ENCODE measurements at places on chromosomes 4 and X.

DNA sequence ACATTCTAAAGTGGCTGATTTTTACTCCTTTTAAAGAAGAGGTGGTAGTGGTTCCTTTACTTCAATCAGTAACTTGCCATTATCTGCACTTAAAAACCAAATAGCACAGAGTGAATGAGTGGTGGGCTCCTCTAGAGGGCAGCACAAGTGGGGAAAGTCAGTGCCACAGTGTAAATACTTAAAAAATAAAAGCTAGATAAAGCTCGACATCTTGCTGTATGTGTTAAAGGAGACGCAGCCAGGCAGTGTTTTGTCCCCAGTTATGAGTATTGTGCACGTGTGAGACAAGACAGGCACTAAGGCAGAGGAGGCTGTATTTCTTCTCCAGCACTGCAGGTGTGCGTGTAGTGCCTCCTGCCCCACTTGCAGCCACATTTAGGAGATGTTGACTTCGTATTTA lies 24.6 kb downstream of the NAP1L5 start:
- no peak for DNase-seq

GRCh38 chrX:115368876-115369275 lies 79.4 kb downstream of the LUZP4 start:
- DNase-seq = no peak

DNA sequence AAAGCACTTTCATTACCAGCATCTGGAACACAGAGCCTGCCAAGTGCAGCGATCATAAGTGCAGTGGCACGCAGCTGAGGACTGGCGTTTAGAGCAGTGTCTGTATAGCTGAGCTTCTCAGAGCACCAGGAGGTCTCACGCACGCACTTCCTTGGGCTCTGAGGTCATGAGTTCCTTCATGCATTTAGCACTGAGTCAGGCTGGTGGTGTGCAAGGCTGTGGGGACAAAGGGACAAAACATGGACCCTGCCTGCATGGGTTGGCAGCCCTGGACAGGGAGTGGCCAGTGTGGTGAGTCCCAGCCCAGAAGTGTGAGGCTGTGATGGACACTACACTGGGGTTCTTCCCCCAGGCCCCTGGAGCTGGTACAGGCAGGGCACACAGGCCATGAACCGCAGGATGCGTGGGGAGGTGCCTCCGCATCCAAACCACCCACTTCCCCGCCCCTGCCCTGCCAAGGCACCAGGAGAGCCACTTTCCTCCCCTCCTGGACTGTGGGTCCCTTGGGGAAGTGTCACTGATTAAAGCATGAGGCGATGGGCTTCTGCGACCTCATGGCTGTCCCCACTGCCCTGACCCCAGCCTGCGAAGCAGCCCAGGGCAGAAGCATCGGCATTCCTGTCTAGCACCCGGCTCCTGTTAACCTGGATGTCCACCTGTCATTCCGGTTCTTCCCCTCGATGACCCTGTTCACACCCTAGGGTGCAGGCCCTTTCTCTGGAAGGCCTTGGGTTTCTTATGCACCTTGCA lies 37.2 kb upstream of the GPR78 start:
- DNase-seq = no peak

DNA sequence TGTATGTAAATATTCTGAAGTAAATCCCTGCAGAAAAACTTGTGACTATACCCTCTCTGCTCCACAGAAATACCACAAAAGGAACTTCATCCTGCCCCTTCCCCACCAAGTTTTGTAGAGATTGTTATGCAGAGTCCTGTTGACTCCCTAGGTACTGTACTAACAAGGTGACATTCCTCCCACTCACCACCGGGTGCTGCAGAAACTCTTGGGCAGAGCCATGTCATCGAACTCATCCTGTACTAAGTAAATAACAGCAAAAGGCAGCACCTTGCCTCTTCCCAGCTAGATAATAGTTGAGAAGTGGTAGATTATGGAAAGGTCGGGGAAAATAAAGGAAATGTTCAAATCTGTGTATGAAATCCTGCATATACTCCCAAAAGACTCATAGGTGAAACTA lies 233.3 kb downstream of the STPG2 start:
- DNase-seq = no peak

DNA sequence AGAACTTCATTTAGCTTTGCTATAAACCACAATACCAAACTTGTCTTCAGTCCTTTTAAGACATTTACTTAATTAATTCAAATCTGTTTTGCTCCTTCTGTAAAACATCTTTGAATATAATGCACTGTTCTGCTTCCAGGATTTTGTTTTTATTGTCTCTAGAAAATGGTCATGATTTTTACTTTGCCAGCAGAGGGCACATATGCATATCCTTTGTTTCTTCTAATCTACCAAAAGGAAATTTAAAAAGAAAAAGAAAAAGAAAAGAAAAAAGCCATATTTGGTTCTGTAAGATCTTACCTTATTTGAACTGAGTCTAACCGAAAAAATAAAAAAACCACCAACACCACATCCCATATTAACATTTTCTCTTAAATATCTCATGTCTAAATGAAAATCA lies 101.9 kb upstream of the CCSER1 start:
- no peak for DNase-seq

GRCh38 chr4:84312426-84313012 lies 186.6 kb downstream of the NKX6-1 start:
- no peak for DNase-seq

- DNase-seq = no peak
Observed at GRCh38 chrX:13248867-13249486, 70.9 kb downstream of the ATXN3L start.

DNA sequence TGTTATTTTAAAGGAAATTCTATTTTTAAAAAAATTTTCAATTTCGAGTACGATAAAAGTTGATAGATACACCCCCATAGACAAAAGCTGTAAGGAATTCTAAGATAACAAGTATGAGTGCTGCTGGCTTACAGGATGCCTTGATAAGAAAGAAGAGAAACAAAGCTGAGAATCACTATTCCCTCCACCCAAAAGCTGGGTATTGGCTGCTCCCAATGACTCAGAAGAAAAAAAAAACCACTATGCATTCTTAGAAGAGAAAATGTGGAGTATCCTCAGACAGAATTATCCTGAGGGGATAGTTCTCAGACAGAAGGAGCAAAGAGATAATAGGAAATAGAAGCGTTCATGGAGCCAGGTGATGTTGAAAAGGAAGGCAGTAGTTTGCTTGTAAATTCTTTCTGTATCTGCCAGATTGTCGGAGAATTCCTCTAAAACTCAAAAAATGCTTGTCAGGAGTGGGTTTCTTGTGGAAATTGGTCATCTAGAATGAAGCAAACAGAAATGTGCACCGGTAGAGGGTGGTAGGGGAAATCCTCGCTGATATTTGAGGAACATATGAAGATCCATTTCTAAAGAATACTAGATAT lies 217.5 kb upstream of the ADAMTS3 start:
- no peak for DNase-seq

- no peak for DNase-seq
Observed at GRCh38 chr4:150212927-150213326, 134.7 kb downstream of the DCLK2 start.

DNA sequence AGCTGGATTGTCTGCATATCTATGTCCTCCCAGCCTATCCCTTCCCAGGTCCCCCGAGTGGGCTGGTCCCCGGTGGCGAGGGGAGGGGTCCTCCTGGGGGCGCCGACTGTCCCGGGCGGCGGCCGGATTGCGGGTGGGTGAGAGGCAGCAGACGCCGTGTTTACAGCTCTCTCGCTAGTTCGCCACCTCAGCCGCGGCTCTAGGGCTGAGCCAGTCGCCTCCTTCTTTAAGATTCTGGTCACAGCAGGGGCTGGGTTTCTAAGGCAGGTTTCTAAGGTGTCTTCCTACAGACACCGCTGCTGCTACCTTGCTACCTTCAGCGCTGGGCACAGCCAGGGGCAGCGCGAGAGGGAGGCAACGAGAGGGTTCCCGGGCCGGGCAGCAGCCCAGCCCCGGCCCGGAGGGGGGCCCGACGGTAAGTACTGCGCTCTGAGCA lies 57.2 kb downstream of the FRMPD3 start:
- no peak for DNase-seq

DNA sequence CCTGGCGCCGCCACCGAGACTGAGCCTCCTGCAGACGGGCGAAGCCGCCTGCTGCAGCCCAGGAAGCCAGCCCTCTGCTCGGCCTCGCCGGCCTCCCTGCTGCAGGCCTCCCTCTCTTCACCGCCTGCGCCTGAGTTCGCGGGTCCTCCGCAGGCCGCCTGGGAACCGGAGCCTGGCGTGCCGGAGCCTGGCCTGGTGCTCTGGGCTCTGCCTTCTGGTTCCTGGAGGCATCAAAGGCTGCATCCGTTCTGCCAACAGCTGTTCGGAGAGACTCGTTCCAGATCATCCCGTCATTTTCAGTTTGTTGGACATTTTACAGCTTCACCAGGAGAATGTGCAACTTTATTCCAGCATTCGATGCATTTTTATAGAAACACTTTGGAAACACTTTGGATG lies 178.0 kb downstream of the DCLK2 start:
- DNase-seq = no peak

GRCh38 chr4:89598602-89599001 lies 238.4 kb downstream of the SNCA start:
- DNase-seq = no peak

Measured in stimulated activated naive B cell treated with anti-CD40 and anti-IgM and Interleukin-4, amounts not matched to agents 10 μg/mL and 1 μg/mL and 100 μg/mL, for 72 hours (primary cell).